Sciatic nerve (tissue), 2 donors: ENCODE measurements at places on chromosomes 6 and 20.
A peak's percentile ranks its signal among the peaks of the same experiment; 100 is the strongest.

DNA sequence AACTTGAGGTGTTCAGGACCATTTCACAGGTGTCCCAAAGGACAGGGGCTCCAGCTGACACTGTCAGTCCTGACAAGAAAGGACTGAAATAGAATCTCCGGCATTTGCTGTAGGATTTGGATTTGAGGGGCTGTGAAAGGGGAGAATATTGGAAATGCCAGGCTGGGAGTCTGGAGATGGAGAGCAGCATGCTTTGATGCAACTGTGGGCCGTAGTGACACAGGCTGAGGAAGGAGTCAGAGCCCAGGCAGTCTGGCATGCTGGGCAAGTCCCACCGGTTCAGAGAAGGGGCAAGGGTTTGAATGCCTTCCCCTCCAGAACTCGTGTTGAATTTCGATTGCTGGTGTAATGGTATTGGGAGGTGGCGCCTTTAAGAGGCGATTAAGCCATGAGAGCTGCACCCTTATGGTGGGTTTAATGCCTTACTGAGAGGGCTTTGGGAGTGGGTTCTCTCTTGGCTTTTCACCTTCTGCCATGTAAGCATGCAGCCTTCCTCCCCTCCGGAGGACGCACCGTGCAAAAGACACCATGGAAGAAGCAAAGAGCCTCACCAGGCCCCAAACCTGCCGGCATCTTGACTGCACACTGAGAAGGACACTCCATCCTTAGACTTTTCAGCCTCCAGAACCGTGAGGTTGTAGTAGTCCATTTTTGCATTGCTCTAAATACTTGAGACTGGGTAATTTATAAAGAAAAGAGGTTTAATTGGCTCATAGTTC lies 9.4 kb upstream of the PYGB start:
- DNase-seq: no peak

DNA sequence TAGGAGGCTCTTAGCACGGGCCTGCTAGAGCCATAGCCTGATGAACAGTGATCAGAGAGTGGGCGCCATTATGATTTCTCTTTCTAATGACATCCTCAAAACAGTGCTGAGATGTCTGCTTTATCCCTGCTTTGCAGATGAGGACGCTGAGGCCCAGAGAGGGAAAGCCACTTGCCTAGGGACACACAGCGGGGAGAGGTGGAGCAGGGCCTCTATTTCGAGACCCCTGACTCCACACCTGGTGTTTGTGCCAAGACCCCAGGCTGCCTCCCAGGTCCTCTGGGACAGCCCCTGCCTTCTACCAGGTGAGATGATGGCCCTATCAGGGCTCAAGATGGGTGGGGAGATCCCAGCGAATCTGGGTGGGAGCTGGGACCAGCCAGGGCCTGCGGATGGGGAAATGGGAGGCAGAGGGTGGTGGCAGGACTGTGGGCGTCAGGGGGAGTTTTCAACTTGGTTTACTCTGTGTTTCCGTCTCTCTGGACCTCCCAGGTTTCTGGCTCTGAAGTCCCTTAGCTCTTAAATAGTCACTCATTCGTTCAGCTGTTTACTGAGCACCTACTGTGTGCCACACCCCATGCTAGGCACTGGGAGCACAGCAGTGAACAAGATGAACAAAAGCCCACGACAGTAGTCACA lies 36.7 kb downstream of the SRC start:
- peak; percentile 39 for DNase-seq

DNA sequence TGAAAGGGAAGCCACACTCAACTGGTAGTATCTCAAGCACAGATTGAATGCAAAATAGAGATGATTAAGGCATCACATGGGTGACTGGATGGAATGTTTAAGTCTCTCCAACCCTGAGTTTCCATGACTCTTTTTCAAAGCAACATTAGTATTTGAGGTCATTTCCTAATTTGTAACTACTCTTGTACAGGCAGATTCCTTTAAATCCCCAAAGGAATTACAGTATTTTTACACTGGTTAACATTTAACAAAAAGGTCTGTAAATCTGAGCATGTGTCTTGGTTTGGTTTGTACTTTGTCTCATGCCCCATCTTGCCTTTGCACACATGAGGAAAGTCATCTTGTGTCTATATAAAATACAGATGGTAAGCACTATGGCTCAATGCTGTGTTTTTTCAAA lies 15.1 kb downstream of the RMND1 start:
- DNase-seq: no peak

GRCh38 chr20:33995053-33995831 lies 1.5 kb downstream of the RALY start:
- DNase-seq: no peak

DNA sequence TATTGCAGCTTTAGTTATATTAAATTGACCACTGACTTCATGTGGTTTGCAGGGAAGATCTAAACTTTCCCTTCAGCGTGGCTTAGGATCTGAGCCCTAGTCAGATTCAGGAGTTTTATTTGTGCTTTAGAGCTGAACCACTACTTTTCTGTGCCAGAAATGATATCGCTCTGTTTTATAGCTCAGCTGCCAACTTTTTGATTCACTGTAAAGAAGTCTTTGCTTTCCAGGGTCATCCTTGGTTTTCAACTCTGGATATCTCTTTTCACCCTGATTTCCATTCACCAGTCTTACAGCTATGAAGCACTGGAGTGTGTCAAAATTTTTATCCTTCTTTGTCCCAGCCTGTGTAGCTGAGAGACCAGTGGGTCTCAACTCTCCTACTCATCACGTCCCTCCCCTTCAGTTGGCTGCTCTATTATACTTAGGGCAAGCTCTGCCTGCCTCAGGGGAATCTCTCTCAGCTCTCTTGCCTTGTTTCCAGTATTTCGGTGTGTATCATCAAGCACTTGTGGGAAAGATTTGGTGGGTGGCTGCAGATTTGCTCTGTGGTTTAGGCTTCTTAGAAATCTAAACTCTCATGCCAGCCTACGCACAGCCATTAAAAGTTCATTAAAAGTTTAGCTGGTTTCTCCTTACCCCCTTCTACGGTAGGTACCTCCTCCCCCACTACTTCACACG lies 425.5 kb downstream of the TENT5A start:
- DNase-seq: no peak

GRCh38 chr6:142819603-142820337 lies 125.2 kb downstream of the HIVEP2 start:
- DNase-seq: no peak

DNA sequence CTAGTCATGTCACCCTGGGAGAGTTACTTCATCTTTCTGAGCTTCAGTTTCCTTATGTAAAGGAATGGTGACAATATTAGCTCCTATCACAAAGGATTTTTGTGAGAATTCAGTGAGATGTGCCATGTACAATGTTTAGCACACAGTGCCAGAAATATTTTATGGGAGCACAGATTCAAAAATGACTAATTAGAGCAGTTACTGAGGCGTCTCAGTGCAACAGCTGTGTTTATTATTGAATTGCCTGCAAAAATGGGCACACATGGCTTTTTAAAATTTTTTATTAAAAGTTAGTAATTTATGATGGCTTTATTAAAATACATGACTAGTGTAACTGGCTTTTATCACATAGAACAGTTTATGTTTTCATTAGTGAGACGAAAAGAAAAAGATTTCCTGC lies 134.3 kb upstream of the AHI1 start:
- no peak for DNase-seq

DNA sequence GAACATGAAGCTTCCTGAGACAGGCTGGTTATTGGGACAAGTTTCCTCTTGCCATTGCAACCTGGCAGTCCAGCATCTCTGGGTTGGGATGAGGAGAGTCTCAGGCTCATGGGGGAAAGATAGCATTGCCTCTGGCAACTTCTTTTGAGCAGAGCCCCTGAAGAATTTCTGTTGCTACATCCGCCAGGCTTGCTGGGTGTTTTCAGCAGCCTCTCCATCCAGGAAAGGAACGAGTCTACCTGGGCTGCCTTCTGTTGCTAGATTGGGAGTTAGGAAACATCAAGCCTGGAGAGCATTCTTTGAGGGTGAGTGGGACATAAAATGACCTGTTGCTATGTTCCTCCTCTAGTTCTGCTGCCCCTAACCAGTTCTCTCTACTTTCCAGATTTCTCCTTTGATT lies 313.5 kb downstream of the RFPL4B start:
- no peak for DNase-seq

GRCh38 chr6:42722497-42722896 lies at the start of gene PRPH2:
PRPH2 (minus strand) TSS chr6:42722597; CDS start chr6:42722334, 263 bp downstream.
- no peak for DNase-seq
